CD4-positive, alpha-beta T cell treated with Interleukin-10 for 1 hour (primary cell): ENCODE measurements at places on chromosomes 12 and 14.

DNA sequence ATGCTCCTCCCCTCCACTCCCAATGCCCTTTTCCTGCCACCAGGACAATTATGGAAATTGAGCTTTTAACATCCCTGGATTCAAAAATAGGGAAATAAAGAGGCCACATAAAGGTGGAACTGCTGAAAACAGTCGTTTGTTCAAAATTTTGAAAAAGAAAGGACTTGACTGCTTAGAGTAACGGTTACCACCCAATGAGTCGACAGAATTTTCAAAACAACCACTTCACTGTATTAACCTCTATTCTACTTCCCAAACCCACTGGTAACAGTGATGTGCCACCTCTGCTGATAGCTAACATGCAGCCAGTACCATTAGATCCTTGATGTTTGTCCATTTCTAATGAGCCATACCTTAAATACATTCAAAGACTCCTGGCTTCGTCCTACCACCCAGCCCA lies 4.9 kb downstream of the ST8SIA1 start:
- DNase-seq = no peak

DNA sequence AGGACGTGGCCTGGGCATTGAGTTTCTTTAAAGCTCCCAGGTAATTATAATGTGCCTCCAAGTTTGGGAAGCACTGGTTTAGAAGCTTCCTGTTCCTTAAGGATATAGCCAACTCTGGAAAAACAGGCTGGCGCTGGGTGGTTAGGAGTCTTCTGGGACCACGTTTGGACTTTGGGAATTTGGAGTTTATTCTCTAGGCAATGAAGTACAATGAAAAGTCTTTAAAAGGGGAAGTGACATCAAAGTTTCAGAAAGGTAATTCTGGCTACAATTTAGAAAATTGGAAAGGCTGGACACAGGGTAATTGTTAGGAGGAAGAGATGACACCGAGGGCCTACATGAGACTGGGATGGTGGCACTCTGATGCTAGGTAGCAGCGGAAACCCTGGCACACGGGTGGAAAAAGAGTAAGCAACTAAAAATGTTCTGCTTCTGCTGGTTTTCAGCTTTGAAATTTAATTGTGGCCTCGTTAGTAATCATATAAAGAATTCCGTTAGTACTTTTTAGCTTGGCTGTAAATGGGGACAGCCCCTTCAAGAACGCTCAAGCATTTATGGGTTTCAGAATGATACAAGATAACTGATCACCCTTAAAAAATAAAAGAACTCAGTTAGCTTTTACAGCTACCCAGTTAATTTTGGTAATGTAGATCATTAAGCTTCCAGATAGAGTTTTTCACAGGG lies 12.7 kb upstream of the DCP1B start:
- DNase-seq = no peak

GRCh38 chr14:81269100-81269978 lies 48.6 kb upstream of the GTF2A1 start:
- DNase-seq = peak; percentile 59

DNA sequence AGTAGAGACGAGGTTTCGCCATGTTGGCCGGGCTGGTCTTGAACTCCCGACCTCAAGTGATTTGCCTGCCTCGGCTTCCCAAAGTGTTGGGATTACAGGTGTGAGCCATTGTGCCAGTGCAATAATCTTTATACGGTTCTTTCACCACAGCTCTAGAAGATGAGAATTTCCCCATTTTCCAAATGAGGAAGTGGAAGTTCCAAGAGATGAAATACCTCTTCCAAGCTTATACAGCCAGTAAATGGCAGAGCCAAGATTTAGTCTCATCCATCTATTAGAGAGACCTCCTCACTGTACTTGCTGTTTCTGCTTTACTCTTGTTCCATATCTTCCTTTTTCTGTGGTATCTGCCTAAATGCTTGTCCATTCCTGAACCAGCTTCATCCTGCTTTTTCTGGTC lies 3.1 kb upstream of the LMNTD1 start:
- DNase-seq = no peak

- DNase-seq = no peak
Measured at GRCh38 chr12:3004655-3005565, 45.7 kb downstream of the TEAD4 start.

GRCh38 chr14:105315211-105315721 lies 718 bp downstream of the PACS2 start:
- peak; percentile 59 for DNase-seq

DNA sequence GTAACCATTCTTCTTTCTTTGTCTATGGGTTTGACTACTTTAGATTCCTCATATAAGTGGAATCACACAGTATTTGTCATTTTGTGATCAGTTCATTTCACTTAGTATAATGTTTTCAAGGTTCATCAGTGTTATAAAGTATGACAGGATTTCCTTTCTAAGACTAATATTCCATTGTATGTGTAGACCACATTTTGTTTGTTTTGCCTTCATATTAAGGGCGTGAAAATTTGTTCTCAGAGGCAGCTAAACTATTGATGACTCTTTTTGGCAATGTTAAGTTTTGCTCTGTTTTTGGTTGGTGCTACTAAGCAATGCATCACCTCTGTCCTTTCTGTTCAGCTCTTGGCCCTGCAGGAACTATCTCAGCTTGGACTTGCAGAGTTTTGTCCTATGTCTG lies 1.7 kb upstream of the KLRG1 start:
- peak; percentile 17 for DNase-seq

- DNase-seq = no peak
Measured at GRCh38 chr14:88482524-88482923, 72.3 kb downstream of the PTPN21 start.

- DNase-seq = no peak
Measured at GRCh38 chr12:104758771-104759170, 199.3 kb downstream of the SLC41A2 start.

DNA sequence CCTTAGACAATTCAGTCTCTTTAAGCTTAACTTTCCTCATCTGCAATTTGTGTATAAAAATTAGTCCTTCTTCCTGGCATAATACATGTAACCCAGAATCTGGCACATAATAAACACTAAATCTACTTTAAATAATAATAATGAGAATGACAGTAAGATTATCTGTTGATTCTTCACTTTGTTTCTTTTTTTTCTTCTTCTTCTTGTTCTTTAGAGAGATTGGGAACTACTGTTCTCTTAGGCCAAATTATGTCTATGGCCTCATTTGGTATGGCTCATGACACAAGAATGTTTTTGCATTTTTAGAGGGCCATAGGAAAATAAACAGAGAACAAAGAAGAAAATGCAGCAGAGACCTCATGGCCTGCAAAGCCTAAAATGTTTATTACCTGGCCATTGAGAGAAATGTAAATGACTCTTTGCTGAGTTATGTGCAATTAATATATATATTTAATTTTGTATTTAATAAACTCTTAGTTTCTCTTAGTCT lies 275.8 kb downstream of the SLC6A15 start:
- no peak for DNase-seq

DNA sequence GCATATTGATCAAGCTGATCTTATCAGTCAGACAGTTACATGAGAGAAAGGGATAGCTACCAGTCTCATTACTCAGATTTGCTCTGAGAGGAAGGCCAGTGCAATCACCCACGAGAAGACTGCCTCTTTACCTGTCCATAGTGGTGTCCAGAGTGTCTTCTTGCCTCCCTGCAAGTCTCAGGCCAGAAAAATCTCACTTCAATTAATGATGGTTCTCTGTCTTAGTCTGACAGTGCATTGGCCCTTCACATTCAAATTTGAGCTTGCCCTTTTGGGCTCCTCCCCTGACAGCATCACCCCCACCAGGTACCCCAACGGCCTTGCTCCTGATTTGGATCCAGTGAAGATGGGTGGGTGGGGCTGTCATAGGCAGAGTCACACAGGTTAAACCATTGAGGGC lies at the start of gene AICDA:
Gene AICDA, minus strand, starts transcription at position 231 of the 400 bp plus-strand sequence. Its CDS starts 92 bp downstream, at position 139.
- DNase-seq = no peak

DNA sequence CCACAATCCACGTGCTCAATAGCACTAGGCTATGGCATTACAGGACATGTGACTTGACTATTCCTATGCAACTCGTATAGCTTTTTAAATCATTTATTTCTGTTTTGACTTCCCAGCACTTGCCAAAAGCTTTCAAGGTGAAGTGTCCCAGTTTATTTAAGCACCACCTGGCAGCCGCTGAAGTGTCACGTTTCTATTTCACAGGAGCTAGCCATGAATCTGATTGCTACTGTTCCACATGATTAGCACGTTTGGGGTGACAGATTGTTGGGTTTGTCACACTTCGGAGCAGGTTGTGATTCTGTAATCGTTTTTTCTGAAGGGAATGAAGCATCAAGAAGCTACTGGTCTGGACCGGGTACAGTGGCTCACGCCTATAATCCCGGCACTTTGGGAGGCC lies 39.9 kb upstream of the BICDL1 start:
- no peak for DNase-seq

- no peak for DNase-seq
Measured at GRCh38 chr14:104797115-104798044, 1.8 kb upstream of the AKT1 start.

DNA sequence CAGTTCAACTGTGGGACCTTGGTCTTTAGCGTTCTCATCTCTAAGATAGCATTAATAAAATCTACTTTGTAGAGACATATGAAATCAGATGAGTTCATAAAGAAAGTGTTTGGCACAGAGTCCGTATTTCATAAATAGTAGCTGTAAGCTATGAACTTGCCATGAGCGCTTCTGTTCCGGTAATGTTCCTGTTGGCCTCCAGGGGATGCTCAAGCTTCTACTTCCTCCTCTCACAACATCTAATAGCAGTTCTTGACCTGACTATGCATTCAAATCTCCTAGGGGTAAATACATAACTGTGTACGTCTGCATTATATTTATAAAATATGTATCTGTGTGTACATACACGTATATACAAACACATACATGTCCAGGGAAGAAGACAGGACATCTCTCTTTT lies 288.2 kb upstream of the TMPO start:
- no peak for DNase-seq

DNA sequence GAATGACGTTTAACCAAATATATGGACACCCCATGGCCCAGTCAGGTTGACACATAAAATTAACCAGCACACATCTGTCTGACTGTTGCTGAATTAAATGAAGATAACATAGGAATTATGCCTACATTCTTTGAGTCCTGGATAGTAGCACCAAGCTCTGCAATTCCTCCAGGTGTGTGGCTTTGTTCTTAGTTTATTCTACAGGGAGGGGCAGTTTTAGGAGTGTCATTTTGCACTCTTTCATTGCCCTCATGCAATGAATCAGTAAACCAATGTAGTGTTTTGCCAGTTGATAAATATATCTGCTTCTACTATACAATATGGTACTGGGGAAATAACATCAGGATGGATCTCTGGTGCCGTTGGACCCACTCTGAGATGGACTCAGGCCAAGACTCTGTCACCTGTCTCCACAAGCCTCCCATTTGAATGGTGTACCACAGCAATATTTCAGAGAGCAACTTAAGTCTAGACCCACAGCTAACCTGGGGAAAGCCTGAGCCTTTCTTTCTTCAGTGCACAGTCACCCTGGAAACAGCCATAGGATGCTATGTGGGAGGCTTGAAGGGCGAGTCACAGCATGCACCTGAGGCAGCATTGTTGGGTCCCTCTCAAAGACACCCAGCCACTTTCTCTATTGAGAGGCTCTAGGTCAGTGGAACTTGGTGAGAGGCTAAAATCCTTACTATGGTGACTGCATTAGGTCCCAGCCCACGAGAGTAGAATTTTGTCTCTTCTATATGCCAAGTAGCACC lies 73.2 kb downstream of the ANO4 start:
- no peak for DNase-seq

- DNase-seq = no peak
Measured at GRCh38 chr14:53060046-53060445, 93.1 kb downstream of the DDHD1 start.

DNA sequence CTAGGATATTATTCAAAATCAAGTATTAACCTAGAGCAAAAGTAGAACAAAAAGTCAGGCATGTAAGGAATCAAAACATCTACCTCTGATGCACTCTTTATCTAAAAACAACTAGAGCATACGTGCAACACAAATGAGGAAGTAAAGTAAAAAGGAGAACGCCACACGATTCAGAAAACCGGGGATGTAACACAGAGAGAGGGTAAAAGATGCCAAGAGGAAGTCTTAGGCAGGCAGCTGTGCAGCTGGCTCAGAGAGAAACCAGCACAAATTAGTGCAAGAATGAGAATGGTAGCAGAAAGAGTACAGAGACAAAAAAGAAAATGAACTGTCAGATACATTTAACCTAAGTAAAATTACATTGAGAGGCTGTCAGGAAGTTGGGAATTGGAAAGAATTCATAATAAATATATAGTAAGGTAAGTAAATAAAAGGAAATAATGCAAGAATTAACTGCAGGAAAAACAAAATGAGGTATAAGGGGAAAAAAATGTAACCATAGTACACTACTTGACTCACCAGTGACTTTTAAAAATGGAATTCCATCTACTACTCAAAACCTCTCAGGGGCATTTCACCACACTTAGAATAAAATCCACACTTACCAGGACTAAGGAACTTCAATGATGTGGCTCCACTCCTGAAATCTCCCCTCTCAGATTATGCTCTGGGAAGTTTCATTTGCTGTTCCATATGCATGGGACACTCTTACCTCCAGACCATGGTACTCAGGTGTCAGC lies 17.1 kb downstream of the BCAT1 start:
- peak; percentile 3 for DNase-seq

- DNase-seq = no peak
Measured at GRCh38 chr14:49636866-49637265, 1.8 kb upstream of the DNAAF2 start.

GRCh38 chr14:80762641-80763228 lies 178.8 kb downstream of the CEP128 start:
- no peak for DNase-seq

- no peak for DNase-seq
Measured at GRCh38 chr14:104820669-104821228, 19.8 kb downstream of the ZBTB42 start.

- DNase-seq = no peak
Measured at GRCh38 chr12:72276181-72276805, 4.1 kb downstream of the TRHDE start.

- DNase-seq = no peak
Measured at GRCh38 chr12:27385766-27386564, 53.3 kb downstream of the BMAL2 start.

- peak; percentile 53 for DNase-seq
Measured at GRCh38 chr12:6936636-6937480, 6.8 kb upstream of the RNU7-1 start.

DNA sequence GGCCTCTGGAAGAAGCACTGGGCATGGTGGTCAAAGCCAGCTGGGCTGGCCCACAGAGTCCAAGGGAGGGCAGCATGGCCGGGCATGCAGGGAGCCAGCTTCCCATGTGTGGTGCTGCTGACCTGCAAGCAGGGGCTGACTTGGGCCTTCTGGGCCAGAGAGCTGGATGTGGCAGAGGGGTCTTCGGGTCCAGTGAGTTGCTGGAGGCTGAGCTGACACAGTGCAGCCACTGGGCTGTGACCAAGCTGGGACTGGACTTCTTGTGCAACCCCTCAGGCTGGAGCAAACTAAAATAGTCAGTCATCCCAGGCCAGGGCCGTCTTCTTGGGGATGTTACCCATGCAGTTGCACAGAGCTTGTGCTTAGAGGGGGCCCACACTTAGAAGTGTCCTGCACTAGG lies 7.3 kb upstream of the RIN3 start:
- DNase-seq = no peak

- DNase-seq = peak; percentile 46
Measured at GRCh38 chr14:32560209-32560857, 231.2 kb downstream of the AKAP6 start.
